ENCODE measurements at places on chromosomes 11 and 22.
A peak's percentile ranks its signal among the peaks of the same experiment; 100 is the strongest.

GRCh38 chr11:72303179-72303578 lies 59.2 kb upstream of the PHOX2A start:
- no peak for DNase-seq

- DNase-seq = no peak
Measured at GRCh38 chr11:36400766-36401455, 104.8 kb downstream of the PRR5L start.

DNA sequence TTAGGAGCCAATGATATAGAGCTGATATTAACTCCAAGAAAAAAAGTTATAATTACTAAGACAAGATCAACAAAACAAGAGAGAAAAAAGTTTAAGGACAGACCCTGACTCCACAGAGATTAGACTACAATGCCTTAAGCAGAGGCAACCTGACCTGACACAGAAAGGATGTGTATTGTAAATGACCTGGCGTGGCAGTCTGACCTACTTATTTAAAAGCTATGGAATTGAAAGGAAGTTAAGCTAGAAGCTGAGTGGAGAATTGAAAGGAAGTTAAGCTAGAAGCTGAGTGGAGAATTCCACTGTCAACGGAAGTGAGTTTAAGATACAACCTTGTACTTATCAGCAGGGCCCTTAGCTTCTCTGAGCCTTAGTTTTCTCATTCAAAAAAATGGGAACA lies 885.4 kb downstream of the OPCML start:
- DNase-seq = no peak

DNA sequence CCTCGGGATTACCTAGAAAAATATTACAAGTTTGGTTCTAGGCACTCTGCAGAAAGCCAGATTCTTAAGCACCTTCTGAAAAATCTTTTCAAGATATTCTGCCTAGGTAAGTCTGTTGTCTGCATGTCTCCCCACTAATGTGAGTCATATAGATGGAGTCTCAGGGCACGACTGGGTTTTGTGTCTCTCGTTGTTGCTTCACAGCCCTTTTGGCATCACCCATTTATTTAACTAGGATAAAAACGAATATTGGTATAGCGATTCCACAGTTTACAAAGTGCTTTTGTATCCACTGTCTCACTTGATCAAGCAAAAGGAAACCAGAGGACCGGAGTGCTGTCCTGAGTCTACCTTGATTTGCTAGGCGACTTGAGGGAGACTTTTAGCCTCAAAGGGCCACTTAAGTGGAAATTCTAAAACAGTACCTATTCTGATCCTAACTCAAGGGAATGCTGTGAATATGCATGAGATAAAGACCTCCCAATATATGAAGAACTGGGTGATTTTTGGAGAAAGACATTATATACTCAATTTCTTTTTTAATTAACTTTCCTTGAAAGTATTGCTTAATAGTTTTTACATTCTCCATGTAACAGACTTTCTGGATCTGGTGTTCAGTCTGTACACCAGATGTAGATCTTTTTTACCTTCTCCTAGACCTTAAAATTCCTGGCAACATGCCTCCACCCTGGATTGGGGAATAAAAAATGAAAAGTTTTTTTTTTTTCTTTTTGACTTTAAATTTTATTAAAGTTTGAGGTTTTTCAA lies 590 bp downstream of the NNMT start:
- no peak for DNase-seq

DNA sequence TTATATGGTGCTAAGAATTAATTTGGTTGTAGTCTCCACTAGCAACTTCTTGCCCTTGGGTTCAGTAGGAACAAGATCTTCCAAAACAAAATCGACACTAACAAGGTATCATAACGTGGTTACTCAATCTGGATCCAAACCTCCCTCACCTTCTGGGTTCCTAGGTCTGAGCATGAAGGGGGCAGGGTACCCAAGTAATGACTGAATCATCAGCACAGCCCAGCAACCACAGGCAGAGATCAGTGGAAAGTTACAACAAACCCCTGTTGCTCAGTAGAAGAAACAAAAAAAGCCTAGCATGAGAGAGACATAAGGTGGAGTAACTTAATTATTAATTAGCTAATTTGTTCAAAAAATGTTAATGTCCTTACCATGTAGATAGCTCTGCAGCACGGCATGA lies 221.4 kb downstream of the BLID start:
- no peak for DNase-seq

- DNase-seq = no peak
Measured at GRCh38 chr22:23754980-23755636, 883 bp upstream of the VPREB3 start.

DNA sequence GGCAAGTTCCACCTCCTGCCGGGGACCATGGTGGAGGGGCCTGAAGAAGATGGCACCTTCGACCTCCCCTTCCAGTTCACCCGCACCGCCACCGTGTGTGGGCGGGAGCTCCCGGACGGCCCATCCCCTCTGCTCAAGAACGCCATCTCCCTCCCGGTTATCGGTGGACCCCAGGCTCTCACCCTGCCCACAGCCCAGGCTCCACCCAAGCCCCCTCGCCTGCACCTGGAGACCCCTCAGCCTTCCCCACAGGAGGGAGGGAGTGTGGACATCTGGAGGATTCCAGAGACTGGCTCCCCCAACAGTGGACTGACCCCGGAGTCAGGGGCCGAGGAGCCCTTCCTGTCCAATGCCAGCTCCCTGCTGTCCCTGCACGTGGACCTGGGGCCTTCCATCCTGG lies 6.4 kb downstream of the CDC42EP2 start:
- DNase-seq = no peak

GRCh38 chr11:44671234-44671633 lies 55.5 kb upstream of the TSPAN18 start:
- DNase-seq = no peak

DNA sequence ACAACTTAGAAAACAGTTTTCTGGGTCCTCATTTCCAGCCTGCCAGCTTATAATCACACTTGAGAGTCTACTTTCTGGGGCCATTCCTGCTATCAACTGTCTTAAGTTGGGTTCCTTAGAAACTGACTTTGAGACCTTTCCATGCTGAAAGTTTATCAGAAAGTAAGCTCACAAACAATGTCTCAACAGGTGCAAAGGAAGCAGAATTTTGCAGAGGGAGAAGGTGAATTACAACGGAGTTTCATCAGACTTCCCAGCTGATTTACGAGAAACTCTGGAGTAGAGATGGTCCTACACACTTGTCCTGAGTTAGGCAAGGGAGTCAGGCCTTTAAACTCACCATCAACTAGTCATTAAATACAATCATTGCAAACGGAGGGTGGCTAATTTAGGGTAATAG lies 4.7 kb upstream of the OR52I2 start:
- DNase-seq = no peak

GRCh38 chr11:35897019-35897418 lies 46.8 kb upstream of the LDLRAD3 start:
- no peak for DNase-seq

- no peak for DNase-seq
Measured at GRCh38 chr22:44909241-44909640, 100.6 kb downstream of the PHF21B start.

- no peak for DNase-seq
Measured at GRCh38 chr11:12543596-12544415, 130.4 kb upstream of the TEAD1 start.

GRCh38 chr11:100098560-100098959 lies 588.5 kb upstream of the ARHGAP42 start:
- DNase-seq = no peak

DNA sequence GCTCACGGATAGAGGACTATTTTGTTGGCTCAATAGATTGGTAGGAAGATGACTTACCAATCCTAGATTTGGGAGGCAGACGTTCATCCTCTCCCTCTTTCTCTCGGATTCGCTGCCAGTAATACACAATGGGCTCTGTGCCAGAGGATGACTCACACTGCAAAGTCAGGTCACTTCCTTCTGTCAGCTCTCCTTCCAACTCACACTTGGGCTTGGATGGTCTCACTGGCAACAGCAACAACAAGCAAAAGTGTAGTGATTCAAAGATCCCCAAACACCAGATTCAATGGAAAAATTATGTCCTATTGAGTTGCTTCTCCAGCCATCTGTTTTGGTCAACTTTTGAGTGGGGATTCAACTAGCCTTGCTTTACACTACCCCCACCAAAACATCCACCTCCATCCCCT lies 21.7 kb upstream of the HSPA8 start:
- DNase-seq = peak; percentile 51

DNA sequence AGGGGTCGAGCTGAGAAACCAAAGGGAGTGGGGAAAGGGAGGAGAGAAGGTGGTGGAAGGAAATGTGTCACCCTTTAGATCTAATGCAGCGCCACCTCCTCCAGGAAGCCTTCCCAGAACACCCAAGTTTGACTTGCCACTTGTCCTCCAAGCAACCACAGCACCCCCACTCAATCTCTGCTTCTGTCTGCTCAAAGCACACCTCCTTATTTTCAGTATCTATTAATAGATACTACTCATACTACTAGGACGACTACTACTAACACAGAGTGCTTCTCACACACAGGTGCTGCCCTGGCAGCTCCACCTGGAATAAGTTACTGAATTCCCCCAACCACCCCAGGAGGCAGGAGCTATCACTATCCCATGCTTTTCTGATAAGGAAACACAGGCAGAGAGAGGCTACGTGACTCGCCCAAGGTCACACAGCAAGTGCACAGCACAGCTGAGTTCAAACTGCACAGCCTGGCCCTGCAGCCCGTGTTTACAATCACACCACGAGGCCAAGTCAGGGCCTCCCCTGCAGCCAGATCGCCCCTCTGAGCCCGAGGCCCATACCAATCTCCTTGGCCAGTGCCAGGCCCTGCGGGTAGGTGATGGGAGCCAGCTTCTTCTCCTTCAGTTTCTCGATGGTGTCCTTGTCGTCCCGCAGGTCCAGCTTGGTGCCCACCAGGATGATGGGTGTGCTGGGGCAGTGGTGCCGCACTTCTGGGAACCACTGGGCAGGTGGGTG lies 13.2 kb downstream of the RAC2 start:
- DNase-seq = no peak

DNA sequence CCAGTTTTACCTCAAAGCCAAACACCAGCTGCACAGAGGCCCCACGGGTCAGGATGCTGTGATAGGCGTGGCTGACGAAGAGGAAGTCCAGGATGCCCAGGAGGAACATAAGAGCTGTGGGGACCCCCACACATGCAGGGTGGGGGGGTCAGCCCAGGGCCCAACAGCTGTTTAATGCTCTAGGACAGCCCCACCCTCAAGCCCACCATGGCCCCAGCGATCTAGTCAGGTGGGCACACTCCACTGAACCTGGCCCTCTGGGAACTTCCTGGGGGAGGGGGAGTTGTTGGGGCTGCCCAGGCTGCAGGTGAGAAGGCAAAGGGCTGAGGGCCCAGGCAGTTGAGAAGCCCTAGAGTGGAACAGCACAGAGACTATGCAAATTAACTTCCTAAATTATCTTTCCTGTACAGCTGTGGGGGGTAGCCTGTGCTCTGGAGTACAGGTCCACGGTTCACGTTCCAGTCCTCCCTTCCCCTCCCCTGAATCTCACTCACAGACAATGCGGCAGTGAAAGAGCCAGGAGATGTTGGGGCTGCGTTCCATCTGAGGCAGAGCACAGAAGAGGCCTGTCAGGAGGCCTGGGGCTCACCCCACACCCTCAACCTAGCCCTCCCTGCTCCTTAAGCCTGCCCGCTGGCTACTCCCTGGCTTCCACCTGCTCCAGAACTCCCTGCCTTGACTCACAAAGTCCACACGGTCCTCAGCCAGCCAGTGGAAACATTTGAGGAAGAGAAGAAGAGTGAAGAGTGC lies 1.9 kb downstream of the SYVN1 start:
- DNase-seq = no peak

GRCh38 chr11:113690619-113691569 lies 15.2 kb downstream of the TMPRSS5 start:
- no peak for DNase-seq

DNA sequence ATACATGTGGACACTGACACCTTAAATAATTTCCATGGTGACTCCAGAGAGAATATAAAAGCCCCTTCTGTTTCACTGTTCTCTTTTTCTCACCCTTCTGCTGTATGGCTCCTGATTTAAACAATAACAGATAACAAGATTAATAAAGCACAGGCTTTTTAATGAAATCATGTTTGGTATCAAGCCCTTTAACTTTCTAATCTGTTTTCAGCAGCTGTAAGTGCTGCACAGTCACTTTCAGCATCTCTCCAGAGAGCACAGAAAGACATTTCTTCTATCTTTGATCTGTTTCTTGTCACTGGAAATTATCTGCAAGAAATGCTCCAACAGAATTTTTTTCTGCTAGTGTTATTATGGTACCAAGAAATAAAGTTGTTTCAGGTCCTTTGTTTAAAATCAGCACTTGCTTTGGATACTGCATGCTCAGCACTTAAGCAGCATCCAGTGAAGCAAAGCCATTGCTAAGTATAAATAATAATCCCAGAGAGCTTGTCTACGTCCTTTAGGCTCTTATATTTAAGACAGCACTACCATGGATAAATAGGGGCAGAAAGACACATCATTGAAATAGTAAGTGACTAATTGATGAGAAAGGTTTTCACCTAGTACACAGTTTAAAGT lies 134.2 kb upstream of the CARD18 start:
- DNase-seq = no peak

DNA sequence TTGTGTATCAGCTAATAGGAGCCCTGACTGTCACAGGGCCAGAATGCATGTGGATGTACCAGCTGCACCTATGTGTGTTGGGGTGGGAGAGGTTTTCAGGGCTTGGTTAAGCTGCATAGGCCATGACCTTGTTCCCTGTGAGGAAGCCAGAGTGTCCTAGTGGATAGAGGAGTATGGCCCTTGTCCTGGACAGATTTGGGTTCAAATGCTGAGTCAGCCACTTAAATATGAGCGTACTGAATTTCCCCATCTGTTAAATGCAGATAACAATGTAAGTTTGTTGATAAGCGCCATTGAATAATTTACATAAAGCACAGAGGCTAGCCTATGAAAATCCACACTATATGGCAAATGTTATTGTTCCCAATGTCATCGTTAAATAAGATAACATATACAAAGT lies 74.4 kb downstream of the PANX1 start:
- DNase-seq = no peak

GRCh38 chr11:117017456-117017855 lies 80.8 kb downstream of the SIK3 start:
- no peak for DNase-seq

GRCh38 chr11:66069715-66070603 lies at the start of gene PACS1:
Gene PACS1, plus strand, starts transcription at chr11:66070272. Its CDS starts 215 bp downstream, at chr11:66070487.
- peak; percentile 72 for DNase-seq

- no peak for DNase-seq
Measured at GRCh38 chr11:123587559-123587958, 66.9 kb downstream of the SCN3B start.

DNA sequence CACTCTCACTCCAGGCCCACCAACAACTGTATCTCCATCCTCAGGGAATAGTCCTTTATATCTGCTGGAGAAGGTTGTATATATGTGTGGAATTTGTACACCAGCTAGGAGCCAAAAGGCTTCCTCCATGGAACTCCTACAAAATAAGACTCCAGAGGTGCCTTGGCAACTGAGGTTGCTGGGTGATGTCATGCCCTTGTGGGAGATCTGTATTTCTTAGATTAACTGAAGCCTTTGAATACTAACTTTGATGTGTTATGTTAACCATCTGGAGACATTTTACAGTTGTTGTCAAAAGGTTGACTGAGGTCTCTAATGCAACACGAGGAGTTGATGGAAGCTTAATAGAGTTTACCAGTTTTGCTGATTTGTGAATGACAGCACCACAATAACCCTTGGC lies 139.5 kb upstream of the TTC12 start:
- no peak for DNase-seq

Data from activated T-helper 1 cell treated with Interleukin-2 at 50 U/mL for 16 hours (primary cell).